ENCODE measurements at places on chromosomes 5 and 9.

GRCh38 chr5:173839117-173839713 is 48.9 kb upstream of the CPEB4 start:
- no peak for DNase-seq

DNA sequence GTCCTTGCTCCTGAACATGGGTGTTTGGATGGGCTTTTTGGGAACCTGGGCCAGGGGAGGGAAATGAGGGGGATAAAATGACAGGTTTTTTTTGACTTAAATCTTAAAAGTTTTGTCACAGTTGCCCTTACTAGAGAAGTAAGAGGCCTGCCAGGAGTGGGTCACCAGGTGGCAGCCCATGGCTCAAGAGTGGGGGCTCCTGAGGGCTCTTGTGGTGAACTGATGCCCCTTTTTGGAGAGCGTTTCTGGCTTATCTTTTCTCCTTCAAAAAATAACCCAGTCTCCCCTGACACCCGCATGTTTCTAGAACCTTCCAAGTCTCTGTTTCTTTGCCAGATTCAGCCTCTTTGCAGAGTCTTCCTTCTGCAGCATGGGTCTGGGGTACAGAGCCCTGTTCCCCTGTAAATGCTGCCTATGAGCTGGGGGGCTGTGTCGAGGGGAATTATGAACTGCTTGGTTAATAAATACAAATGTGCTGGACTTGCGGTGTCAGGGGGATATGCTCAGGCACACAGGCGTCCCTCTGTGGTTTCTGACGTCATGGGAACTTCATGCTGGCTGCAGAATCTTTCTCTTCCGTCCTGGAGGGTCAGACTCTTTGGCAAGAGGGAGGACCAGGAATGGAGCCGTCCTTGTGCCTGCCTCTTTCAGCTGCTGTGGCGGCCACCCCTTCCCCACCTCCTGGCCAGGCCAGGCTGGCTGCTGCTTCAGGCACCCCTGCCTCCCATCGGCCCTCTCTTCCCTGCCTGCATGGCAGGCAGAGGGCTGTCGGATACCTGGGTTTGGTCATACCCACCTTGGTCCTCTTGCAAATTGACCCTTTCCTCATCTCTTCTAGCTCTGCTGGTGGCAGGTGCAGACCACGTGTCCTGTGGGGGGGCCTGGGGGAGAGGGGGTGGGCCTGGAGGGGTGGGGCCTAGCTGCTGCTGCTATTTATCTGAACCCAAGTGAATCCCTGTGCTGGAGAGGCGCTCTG is 30.1 kb downstream of the PTPA start:
- no peak for DNase-seq

DNA sequence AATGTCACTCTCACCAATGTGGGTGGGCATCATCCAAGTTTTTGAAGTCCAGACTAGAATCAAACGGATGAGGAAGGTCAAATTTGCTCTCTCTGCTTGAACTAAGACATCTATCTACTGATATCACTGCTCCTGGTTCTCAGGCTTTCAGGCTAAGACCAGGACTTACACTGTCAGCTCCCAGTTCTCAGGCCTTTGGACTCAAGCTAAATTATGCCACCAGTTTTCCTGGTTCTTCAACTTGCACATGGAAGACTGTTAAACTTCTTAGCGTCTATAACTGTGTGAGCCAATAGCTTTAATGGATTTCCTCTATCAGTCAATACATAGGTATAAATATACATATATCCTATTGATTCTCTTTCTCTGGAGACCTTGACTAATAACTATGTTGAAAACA is 35.3 kb downstream of the LYRM7 start:
- DNase-seq, result no peak

- DNase-seq, result no peak
Observed at GRCh38 chr5:137567226-137567625, 68.1 kb upstream of the SPOCK1 start.

GRCh38 chr5:96692441-96692840 is 30.3 kb downstream of the CAST start:
- no peak for DNase-seq

GRCh38 chr9:127263664-127264063 is 910 bp upstream of the GARNL3 start:
- DNase-seq, result no peak

DNA sequence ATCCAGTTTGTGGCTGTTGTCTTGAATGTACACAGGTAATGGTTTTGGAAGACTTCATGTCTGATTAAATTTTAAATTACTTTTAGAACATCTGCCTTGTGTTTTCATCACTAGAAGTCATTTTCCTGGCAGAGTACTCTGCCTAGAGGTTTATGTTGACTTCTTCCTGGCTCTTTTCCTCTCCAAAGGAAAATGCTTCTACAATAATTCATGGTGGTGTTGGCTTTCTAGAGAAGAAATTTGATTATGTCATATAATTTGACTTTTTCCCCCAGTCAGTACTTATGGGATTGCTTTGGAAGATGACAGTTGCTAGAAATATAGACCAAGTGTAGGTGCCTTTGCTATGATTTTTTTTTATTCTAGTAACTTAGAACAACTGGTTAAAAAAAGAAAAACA is 46.8 kb downstream of the F2RL2 start:
- no peak for DNase-seq

- no peak for DNase-seq
Observed at GRCh38 chr5:72141440-72142355, 34.4 kb downstream of the MAP1B start.

- no peak for DNase-seq
Observed at GRCh38 chr5:173744551-173744950, 128.1 kb upstream of the BOD1 start.

GRCh38 chr9:18330401-18331309 is 143.3 kb upstream of the ADAMTSL1 start:
- no peak for DNase-seq

DNA sequence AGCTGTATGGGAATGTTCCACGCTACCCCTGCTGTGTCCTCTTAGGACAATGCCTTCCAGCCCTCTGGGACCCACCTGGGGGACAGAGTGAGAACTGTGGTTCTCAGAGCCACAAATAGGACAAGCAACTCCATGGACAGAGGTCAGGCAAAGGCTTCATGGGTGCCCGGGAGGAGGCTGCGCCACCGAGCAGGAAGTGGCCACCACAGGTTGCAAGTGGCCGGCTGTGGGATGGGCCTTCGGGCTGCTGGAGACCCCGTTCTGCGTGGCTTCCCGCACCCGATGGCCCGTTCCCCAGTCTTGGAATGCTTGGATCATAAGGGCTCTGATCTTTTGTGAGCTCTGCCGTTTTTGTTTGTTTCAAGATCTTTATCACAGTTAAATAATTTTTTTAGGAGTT is 118.8 kb downstream of the BOD1 start:
- no peak for DNase-seq

DNA sequence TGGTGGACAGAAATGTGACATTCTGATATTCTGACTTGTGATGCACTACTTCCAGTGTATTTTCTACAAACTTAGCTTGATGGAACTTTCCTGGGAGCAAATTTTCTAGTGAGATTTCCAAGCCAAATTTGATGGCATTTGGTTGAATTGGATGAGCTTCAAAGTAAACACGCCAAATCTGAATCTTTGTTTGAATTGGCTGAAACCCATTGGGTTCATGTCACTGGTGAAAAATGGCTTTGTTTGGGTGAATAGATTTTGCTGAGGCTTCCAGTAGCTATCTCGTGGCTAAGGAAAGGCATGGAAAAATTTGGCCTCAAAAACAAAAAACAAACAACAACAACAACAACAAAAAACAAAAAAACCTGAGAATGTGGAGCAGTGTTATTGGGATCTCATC is 271.1 kb upstream of the RPS23 start:
- DNase-seq, result no peak

- DNase-seq, result no peak
Observed at GRCh38 chr9:20447291-20447690, 175.0 kb downstream of the MLLT3 start.

- no peak for DNase-seq
Observed at GRCh38 chr9:133959966-133960567, 32.1 kb downstream of the VAV2 start.

- no peak for DNase-seq
Observed at GRCh38 chr5:78610636-78611035, 37.9 kb downstream of the LHFPL2 start.

- no peak for DNase-seq
Observed at GRCh38 chr9:6805532-6805931, 47.8 kb downstream of the KDM4C start.

DNA sequence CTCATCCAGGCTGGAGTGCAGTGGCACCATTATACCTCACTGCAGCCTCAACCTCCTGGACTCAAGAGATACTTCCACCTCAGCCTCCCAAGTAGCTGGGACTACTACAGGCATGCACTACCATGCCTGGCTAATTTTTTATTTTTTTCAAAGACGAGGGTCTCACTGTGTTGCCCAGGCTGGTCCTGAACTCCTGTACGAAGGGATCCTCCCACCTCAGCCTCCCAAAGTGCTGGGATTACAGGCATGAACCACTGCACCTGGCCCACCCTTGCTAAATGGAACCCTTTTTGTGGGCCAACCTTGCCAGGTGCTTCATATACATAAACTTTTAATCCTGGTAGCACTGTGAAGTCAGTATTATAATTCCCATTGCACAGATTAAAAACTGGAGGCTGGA is 1.0 kb downstream of the GRHPR start:
- no peak for DNase-seq

GRCh38 chr5:90709323-90710155 is 150.9 kb downstream of the ADGRV1 start:
- no peak for DNase-seq

DNA sequence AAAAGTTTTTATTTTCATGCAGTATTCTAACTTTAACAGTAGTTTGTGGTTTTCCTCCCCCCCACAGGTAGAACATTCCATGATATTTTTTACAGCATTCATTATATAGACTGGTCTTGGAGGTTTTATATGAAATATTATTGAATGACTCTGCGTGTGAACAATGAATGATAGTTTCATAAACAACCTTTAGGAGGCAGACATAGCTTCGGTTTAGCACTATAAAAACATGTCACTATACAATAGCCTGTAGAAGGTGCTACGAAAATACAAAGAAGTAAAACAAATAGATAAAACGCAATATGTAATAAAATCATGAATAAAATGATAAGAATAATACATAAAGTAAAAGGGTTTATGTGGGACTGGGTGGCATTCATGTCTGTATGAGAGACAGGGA is 8.5 kb downstream of the KLF4 start:
- no peak for DNase-seq

GRCh38 chr5:96197347-96197746 is 235.7 kb upstream of the ELL2 start:
- DNase-seq, result no peak

GRCh38 chr5:77300451-77300850 is 90.0 kb downstream of the PDE8B start:
- no peak for DNase-seq

DNA sequence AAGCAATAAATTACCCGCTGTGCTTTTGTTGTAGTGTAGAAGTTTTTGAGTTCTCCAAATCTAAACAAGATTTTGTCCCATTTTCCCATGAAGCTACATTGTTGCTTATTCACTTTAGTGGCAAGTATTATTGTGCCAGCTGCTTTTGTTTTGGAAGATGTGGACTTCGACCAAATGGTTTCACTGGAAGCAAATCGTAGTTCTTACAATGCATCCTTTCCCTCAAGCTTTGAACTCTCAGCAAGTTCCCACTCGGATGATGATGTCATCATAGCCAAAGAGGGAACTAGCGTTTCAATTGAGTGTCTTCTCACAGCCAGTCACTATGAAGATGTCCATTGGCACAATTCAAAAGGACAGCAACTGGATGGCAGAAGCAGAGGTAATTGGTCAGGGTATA is 10.9 kb downstream of the MFAP3 start:
- DNase-seq, result no peak

DNA sequence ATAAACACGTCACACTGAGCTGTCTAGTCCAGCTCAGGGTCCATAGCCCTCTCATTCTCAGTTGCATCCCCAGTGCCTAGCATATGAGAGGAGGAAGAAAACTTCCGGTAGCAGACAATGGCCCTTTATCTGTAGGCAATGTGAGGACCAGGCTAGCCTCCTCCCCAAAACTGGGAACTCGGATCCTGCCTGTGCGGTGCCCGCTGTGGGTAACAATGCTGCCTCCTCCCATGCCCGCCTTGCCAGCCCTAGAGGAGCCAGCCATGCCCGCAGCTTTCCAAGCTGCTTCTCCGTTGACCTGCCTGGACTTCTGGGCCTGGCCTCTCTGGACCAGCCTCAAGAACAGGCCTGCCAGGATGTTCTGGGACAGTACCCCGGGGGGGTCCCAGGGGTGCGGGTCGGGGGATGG is 74.6 kb upstream of the ORM1 start:
- DNase-seq, result no peak

DNA sequence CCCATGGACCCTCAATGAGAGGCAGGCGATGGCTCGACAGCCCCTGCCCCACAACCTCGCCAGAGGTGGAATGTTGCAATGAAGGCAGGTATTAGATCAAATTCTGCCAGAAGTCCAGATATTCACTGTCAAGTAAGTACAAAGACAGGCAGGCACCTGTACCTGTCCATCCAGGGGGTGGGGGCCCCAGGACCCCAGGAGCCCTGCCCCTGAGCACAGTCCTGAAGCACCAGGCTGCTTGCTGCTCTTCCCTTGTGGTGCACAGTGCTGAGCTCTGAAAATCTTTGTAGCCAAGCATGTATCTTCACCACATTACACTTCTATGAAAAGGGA is 26.2 kb upstream of the HMCN2 start:
- DNase-seq, result no peak

- DNase-seq, result no peak
Observed at GRCh38 chr5:139482050-139482889, at the start of gene STING1. Gene STING1, minus strand, starts transcription at chr5:139482758. Its CDS starts 1,054 bp downstream, at chr5:139481704.

GRCh38 chr5:139843991-139844390 is 48.4 kb downstream of the PSD2 start:
- DNase-seq, result no peak

- DNase-seq, result no peak
Observed at GRCh38 chr5:16570121-16570815, 46.5 kb downstream of the RETREG1 start.

DNA sequence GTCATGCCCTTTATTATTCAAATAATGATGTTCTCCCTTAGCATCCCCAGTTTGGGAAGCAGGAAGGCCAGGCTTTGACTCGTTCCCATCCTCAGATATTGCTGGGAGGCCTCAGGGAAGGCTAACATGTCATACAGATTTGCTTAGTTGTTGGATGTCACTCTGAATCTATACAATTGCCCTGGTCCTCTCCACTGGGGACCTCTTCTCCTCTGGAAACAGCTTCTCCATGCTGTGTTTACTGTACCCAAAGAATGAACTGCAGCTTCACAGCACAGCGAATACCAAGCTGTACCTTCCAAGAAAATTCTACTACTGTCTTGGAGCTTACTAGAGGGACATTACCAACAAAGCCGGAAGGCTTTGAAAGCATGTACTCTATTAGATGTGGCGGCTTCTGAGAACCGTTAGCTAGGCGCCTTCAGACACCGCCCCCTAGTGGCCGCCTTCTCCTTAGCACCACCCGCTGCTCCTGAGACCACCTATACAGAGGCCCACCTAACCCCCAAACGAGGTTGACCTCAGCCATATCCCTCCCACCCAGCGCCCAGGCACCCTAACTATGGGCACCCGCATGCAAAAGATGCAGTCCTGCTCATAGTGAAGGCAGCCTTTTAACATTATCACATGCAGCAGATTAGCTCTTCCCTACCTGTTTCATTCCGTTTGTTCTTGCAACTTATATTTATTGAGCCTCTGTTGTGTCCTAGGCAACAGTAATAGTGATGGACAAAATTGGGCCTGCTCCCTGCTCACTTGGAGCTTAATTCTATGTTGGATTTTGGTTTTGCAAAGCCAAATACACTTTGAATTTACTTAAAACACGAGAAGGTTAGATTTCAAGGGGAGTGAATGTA is 34.9 kb upstream of the FOXI1 start:
- DNase-seq, result no peak

- no peak for DNase-seq
Observed at GRCh38 chr9:86069206-86069869, 30.0 kb downstream of the GOLM1 start.

GRCh38 chr5:137595396-137596079 is 96.4 kb upstream of the SPOCK1 start:
- no peak for DNase-seq

All from cortex of kidney (tissue), 1 donor.